Islet precursor cell (in vitro differentiated cells): ENCODE measurements at places on chromosomes 5 and 9.
A peak's percentile ranks its signal among the peaks of the same experiment; 100 is the strongest.

DNA sequence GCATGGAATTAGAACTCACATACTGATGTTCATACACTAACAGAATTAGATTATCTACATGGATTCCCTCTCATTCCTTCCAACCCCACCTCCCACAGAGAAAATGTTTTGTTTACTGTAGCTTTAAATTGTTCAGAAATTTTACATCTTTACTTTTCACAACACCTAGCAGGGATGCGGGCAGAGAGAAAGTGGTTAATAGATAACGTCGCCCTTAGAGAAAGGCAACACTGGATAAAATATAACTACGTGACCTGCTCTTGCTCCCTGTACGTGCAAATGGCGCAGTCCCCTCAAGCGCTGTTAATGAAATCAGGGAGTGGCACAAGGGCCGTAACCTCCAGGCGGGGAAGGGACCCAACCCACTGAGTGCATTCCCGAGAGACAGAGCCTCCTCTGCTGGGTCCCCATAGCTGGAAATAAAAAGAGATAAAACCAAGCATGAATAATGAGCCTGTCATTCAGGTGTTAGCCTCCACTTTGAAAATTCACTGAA, 125.3 kb upstream of the DAPK1 start:
- no peak for DNase-seq

- DNase-seq, result no peak
These were observed 304.2 kb downstream of the DNAH5 start for GRCh38 chr5:13640270-13640669.

DNA sequence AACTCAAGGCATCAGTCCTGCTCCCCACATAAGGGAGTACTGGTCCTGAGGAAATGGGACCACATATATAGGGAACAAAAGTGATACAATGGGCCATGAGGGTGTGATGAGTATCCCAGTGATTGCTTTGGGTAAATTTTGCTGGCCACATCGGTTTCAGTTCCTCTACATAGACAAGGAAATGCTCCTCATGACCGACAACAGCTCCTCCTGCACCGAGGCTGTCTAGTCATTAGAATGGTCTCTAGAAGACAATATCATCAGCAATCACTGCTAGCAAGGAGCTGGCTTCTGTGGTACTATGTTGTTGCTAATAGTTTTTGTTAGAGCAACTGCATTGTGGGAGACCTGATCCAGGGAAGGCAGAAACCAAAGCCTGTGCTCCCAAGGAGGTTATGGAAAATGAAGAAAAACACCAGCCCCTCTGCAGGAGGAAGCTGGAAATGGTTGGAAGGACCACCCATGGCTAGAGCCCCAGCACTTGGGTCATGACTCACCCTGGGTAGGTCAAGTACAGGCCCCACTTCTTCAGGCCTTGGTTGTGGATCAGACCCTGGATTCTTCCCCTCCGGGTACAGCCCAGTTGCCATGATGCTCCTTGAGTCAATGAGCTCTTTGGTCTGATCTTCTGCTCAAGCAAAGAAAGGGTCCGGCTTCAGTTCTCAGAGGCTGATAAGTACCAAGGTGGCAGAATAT, 3.4 kb upstream of the CTSL start:
- no peak for DNase-seq

DNA sequence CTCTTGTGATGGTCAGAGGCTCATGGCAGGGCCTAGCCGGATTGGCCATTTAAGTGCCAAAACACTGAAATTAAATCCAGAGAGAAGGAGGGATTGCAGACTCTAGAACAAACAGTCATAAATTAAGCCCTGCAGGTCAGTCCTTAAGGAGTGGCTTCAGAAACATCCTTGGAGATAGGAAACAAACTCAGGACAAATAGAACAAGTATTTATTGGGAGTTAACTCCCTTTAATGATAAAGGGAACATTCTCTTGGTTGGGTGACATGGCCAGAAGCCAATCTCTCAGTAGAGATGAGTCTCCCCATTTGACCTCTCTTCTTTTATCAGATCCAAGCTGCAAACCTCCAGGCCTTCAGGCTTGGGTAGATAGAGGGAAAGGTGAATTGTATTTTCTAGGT, 17.4 kb downstream of the PCSK5 start:
- no peak for DNase-seq

- DNase-seq, result no peak
These were observed 65.0 kb downstream of the HSD17B3 start for GRCh38 chr9:96236854-96237550.

GRCh38 chr9:8924562-8924961, 1125.0 kb upstream of the DMAC1 start:
- peak; percentile 57 for DNase-seq

- no peak for DNase-seq
These were observed 2.7 kb downstream of the HEMGN start for GRCh38 chr9:97935276-97935675.

- DNase-seq, result peak; percentile 63
These were observed 145.5 kb downstream of the ERCC6L2 start for GRCh38 chr9:96020792-96021550.

DNA sequence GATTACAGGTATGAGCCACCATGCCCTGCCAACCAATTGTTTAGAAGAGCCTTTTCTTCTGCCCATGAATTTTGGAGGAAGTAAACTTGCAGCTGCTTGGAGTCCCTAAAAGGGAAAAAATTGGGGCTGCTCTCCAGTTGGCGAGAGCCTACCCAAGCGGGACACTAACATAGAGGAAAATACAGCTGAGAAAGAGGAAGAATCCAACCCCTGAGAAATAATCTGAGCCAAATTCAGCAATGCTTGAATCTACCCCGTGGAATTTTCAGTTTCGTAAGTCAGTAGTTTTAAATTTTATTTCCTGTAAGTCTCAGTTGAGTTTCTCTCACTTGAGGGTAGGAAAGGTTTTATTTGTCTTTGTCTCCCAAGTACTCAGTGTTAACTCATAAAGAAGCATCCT, 30.4 kb upstream of the UBTD2 start:
- DNase-seq, result no peak

DNA sequence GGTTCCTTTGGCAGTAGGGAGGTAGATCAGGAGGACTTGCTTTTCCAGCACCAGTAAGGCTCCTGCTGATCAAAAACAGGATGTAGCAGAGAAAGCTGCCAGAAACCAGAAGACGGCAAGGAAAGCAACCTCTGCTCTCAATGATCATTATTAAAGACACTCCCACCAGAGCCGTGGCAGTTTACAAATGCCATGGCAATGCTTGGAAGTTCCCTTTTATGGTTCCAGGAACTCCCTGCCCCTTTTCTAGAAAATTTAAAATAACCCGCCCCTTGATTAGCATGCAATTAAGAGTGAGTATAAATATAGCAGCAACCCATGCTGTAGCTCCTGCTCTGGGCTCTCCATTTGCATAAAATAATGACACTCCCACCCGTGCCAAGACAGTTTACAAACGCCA, 16.1 kb downstream of the EQTN start:
- no peak for DNase-seq

GRCh38 chr5:172841-173251, 18.4 kb upstream of the LRRC14B start:
- no peak for DNase-seq

DNA sequence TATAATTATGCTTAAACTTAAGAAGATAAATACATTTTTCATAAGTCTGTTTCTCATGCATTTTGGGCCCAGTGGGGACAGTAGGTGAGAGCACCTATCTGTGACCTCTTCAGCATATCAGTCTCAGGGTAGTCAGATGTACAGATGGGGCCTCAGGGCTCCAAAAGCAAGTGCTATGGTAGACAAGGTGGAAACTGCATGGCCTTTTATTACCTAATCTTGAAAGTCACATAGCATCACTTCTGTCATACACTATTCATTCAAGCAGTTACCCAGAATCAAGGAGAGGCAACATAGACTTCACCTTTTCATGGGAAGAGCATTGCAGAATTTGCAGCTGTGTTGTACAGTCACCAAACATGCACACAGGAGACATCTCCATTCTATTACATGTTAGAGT, 94.8 kb downstream of the SV2C start:
- DNase-seq, result no peak

DNA sequence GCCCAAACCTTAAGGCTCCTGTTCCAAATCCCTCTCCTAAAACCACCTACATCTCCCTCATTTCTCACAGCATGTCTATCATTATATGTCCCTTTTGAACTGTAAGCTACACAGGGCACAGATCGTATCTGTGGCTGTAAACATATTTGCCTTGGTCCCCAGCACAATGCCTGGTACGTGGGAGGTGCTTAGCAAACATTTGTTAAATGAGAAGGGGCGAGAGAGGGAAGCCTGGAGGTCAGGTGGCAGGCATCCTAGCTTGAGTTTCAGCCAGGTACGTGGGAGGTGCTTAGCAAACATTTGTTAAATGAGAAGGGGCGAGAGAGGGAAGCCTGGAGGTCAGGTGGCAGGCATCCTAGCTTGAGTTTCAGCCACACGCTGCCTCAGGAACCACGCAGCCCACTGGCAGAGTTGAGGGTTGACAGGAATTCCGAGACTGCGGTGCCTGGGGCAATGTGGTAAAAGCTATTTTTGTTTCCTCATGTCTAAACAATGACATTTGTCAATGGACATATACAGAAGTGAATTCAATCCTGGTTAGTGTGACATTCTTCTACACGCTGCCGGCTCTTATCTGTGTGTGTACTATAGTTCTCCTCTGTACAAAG, 113.6 kb downstream of the EFNA5 start:
- DNase-seq, result peak; percentile 98

DNA sequence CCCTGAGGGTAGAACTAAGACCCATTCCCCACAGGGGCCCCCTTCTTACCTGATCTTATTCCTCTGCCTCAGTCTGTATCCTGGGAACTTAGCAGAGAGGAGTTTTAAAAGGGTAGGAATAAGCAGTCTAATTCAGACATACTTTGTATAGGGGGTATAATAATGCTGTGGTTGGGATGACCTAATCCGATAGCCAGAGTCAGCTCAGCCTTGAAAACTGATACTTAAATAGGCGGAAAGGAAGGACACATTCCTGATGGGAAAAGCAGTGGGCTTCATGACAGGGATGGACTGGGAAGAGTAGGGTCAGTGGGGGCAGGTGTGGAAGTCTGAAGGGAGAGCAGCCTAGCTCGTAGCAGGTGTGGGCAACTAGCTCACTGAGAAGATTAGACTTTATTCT, 52.2 kb upstream of the TESK1 start:
- no peak for DNase-seq

- no peak for DNase-seq
These were observed 785.3 kb upstream of the RIOK2 start for GRCh38 chr5:97968346-97968745.

GRCh38 chr9:36504156-36504555, 68.5 kb upstream of the MELK start:
- no peak for DNase-seq

- no peak for DNase-seq
These were observed 26.0 kb downstream of the ACTBL2 start for GRCh38 chr5:57456531-57457135.

DNA sequence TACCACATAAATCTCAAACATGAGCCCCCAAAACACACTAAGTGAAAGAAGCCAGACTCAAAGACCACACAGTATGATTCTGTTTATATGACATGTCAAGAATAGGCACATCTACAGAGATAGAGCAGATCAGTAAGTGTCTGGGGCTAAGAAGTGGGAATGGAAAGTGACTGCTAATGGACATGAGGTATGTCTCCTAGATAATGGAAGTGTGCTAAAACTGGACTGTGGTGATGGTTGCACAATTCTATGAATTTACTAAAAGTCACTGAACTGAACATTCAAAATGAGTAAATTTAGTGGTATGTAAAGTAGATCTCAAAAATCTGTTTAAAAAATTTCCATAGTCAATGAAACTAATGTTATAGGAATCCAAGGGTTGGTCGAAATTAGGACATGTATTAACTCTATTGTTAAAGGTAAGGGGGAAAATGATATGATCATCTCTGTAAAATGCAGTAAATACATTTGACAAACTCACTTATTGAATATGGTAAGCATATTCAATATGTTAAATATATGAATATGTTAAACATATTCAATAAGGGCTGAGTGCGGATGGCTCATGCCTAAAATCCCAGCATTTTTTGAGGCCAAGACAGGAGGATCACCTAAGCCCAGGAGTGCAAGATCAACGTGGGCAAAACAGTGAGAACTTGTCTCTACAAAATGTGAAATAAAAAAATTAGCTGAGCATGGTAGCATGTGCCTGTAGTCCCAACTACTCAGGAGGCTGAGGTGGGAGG, 51.7 kb downstream of the NUP155 start:
- no peak for DNase-seq

- peak; percentile 76 for DNase-seq
These were observed 7.8 kb upstream of the VLDLR start for GRCh38 chr9:2613730-2614271.

DNA sequence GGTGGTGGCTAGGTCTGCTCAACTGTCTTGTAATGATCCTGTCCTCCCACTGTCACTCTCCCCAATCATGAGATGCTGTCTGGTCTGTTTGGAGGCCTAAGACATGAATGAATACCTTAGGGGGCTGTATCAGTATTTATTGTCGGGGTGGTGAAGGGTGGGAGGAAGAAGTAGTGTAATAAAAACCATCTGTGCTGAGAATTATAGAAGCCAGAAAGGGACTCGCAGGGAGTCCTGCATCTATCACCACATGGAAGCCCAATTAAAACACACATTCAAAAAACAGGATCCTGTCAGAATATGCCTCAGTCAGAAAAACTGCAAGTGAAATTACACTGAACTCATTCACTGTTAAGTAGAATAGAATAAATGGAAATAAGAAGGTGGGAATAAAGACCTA, 1134.3 kb upstream of the C9orf72 start:
- DNase-seq, result no peak

DNA sequence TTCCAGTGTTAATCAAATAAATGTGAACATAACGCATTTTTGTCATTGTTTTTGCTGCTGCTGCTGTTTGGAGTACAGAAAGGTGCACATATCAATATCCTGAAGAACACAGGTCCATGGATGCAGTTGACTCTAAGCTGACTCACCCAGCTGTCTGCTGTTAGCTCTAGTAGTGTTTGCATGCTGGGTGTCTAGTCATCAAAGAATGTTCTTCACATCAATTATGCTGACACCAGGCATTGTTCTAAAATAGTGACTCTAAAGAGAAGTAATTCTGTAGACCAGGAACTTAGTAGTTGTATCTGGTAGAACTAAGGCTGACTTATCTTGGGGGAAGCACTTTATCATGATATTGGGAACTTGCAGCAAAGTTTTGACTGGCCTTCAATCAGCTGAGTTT, 55.7 kb upstream of the DPYSL3 start:
- DNase-seq, result peak; percentile 63

DNA sequence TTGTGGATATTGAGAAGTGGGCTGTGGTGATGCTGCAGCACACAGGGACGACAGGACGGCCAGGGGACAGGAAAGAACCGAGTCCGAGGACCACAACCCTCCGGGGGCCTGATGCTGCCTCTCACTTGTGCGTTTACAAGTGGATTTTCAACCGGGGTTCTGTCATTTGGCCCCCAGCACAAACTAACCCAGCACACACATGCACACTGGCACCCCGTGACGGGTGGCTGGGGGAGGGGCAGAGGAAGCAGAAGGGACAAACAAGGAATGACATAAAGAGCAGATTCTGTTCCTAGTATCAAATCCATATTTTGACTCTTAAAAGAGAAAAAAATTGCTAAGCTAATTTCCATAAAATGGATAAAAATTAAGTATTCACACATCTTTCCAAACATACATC, 18.3 kb upstream of the ZFYVE16 start:
- no peak for DNase-seq

GRCh38 chr9:21681641-21682040, 120.8 kb upstream of the MTAP start:
- no peak for DNase-seq

- DNase-seq, result no peak
These were observed 50.7 kb downstream of the PRRC1 start for GRCh38 chr5:127568166-127568565.
